ENCODE measurements at places on chromosomes 1 and 21.

DNA sequence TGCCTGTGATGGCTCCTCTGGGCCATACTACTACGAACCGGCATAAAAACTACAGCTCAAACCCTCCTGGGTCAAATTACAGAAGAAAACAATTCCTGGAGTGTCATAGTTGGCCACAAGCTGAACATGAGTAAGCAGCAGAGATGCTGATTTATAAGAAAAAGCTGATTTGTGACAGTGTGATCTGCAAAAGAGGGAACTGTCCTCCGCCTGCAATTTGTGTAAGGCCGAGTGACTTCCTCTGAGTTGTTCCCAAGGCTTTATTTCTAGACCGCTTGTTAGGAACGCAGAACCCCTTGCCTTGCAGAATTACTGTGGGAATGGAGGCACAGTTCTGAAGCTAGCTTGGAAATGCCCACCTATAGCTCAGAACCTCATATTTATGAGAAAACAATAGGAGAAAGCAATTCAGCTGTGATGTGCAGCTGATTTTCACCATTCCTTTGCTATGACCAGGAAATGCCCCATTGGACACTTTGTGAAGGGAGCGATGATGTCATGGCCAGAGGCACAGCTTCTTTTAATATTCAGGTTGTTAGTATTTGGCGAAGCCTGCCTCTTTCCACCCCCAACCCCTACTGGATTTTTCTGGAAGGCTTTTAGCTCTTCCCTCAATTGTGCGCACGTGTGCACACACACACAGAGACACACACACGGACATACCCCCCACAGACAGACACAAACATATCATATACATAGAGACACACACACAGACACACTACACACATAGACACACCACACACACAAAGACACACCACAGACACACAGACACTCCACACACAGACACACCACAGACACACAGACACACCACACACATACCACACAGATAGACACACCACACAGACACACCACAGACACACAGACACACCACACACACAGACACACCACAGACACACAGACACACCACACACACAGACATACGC, 47.6 kb downstream of the IER5 start:
- DNase-seq = no peak

DNA sequence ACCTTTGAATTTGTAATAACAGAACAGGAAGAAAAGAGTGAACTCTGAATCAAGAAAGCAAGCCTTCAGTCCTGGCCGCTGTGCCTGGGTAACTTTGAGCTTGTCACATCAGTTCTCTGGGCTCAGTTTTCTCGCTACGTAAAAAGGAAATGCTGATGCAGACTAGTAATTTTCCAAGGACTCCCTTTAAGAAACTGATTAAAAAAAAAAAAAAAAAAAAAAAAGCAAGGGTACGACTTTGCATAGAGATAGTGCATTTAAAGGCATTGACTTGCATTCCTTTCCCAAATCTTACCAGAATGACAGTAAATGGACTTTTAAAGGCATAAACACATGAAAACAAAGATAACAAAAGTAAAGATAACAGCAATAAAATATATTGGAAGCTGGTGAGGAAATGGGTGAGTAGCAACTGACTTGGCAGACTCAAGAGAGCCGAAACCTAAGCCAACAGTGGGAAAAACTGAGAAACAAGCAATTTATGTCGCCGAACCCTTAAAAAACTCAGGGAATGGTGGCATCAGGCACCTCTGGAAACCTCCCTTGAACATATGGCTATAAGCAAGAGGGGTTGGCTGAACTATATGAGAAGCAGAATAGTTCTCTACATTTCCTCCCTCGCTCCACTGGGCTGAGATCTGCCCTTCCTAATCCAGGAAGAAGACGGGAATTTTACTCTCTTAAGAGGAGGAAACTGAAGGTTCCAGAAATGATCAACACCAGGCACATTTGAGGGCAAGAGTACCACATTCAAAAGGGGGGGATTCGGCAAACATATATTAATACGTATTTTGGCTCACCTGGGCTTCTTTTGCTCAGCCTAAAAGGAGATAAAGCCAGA, 189.2 kb downstream of the CDC7 start:
- no peak for DNase-seq

GRCh38 chr1:246768403-246769020, 44.3 kb downstream of the SCCPDH start:
- no peak for DNase-seq

- no peak for DNase-seq
Measured at GRCh38 chr1:207831517-207832327, 79.2 kb downstream of the CD34 start.

- no peak for DNase-seq
Measured at GRCh38 chr1:29645586-29645985, 409.3 kb downstream of the PTPRU start.

GRCh38 chr1:182444497-182444896, 5.4 kb upstream of the RGSL1 start:
- DNase-seq = no peak

- DNase-seq = peak; percentile 35
Measured at GRCh38 chr1:47179017-47179987, 10.5 kb downstream of the PDZK1IP1 start.

DNA sequence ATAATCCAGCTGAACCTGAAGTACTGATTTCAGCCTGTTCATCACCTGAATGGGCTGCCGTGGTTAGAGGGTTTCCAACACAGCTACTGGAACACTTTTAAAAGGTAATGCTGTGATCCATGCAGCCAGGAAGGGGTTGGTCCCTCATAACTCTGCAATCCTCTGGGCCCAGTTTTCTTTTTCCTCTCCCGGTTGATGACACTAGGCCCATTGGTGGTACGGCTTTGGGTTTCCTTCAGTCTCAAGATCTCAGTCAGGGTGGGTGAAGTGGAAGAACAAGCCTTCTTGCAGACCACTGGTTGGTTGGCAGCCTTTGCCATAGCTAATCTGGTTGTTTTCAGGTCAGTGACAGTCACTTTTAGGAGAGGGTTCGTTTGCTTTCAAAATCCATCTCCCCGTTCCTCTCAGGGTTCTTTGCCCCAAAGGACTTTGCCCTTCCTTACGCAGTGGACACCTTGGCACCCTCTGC, 502 bp upstream of the SLC35A3 start:
- no peak for DNase-seq

DNA sequence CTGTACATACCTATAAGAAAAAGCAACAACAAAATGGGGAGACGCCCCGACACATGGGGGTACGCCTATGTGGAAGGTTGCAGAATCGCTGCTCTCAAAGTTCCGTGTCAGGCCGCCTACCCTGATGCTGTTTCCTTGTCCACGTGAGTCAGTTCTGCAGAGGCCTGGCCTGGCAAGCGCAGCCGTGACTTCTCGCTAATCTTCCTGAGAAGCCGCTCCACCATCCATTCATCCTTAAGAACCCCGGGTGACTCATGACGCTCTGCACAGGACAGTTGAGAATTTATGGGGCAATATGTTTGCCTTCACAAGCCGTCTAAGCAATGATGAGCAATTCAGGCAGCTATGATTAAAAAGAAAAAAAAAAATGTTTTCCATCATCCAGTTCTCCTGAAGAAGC, 122.3 kb upstream of the TMPRSS2 start:
- no peak for DNase-seq

DNA sequence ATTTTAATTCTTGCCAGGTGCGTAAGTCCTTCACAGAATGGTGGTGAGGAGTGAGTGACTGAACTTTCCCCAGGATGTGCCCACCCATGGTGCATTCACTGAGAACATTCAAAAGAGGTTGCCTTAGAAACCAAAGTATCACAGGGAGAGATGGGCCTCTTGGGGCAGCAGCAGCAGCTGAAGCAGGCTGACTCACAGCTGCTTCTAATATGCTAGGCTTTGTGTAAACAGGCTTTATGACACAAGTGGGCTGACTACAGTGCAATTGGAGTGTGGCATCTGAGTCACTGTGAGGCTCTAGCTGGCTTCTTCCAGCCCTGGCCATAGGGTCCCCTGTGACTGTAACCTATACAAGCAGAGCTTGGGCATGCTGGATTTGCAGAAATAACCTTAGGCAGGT, 12.6 kb downstream of the PIGP start:
- DNase-seq = no peak

DNA sequence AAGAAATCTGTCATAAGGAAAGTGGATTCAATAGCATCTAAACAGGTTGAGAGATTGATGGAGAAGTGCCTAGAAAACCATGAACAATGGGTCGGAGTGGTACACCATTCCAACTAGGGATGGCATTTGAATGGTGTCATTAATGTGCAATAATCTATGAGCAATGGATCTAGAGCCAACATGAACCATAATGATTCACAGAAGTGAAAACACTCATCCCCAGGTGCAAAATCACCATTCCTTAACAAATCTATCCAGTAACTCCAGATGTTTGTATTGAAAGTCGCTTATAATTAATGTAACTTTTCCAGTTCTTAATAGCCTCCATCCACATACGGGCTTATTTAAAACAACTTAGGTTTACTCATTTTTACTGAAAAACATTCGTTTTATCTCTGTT, 201.3 kb upstream of the ADGRL4 start:
- no peak for DNase-seq

DNA sequence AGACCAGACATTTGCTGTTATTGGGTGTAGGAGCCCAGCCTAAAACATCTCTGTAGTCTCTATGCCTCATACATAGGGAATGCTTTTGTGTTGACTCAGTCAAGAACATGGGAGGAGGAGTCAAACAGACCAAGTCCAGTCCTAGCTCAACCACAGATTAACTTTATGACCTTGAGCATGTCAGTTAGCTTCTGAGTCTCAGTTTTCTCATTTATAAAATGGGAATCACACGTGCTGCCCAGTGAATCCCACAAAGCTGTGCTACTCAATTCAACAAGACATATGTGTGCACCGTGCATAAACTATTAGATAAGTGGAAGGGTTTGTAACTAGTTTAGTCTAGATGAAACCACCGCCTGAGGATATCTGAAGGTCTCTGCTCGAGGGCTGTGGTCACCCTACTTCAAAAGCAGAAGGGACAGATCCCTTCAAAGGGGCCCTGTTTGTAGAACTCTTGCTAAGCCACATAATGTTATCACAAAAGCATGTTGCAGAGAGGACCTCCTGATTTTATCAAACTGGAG, 109.5 kb upstream of the NFIA start:
- no peak for DNase-seq

- no peak for DNase-seq
Measured at GRCh38 chr1:64514197-64514765, 44.4 kb downstream of the CACHD1 start.

DNA sequence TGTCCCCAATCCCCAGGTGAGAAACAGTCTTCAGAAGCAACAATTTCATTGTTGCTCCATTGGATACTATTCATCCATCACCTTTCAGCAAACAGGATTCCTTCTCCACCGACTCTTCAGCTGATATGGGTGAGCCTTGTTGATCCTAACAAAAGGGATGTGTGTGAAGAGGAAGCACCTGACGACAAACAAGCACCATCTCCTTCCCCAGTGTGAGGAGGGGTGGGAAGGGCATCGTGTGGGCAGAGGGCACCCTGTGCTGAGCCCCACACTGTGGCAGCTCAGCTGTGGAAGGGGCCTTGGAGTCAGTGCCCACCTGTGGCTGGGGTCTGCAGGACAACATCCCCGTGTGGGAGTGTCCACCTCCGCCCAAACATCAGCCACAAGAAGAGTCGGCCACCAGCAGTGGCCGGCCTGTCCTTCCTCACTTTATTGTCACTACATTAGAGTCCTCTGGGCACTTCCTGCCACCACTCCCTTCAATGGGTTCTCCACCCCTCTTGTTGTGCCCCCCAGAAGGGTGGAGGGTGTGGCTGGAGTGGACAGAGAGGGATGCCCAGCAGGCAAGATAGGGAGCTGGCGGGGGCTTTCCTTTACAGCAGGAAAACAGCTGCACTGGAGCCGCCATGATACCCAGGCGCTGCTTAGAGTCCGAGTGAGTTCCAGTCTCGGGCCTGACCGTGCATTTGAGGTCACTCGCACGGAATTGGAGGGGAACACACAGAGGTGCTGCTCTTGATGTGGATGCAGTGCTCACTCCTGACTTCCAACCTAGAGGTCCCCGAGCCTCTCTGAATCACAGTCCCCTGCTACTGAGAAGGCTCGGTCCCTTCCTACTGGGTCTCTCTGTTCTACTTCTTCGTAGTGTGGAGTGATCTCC, 40.9 kb downstream of the VPS26C start:
- DNase-seq = no peak

DNA sequence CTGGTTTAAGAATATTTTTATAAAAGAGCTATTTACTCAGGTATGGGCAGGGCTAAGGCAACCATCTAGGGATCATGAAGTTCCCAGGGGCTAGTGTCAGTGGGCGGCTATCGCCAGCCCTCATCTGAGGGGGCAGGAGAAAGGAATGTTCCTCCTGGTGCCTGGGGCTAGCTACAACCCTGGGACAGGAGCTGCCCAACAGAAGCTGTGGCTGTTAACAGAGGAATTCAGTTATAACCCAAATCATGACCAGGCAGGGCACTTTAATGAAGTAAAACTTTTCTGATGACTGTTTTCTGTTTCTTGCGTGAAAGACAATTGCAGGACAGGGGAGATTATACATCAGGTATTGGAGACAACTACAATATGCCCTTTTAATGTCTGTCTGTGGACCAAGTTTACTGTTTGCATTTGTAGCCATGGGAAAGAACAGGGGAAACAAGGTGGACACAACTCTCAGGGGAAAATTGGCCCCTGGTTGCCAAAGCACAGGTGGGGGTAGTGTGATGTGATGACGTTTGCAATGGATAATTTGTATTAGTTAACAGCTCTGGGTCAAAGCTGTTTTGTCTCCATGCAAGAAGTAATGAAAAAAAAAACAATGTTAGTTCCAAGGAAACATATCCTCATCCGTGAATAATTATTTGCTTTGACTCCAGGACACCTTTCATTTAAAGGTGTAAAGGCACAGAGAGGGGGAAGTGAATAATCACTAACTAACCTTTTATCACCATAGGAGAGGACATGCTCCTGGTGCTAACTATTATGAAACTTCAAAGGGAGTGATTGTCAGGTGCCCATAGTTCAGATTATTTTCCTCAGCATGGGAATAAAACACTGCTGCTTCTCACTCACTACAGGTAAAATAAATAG, 105.2 kb downstream of the TSEN15 start:
- no peak for DNase-seq

- no peak for DNase-seq
Measured at GRCh38 chr21:37210130-37210529, 57.0 kb downstream of the VPS26C start.

DNA sequence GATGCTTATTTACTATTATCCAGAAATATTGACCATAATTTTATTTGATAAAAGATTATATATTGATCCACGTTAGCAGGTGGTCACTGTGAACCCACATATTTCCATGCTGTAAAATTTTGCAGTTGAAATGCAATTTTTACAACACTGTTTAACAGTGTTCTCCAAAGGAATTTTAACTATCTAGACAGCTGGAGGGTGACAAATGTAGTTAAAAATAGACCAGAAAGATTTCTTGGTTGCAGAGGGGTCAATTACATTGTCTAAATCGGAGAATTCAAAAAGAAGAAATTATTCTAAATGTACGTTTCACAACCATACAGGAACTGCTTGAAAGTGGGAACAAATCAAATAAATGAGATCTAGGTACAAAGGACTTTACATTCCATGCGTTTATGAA, 625.2 kb upstream of the NCAM2 start:
- DNase-seq = no peak

GRCh38 chr1:211469938-211470529, 21.9 kb downstream of the RD3 start:
- peak; percentile 6 for DNase-seq

GRCh38 chr1:23576338-23577055, 17.2 kb upstream of the ID3 start:
- DNase-seq = no peak
